Stimulated activated CD4-positive, alpha-beta T cell treated with anti-CD3 and anti-CD28 coated beads, Interleukin-4, amount 100 ng/mL, for 4 hours (primary cell): ENCODE measurements at places on chromosomes 1 and 21.

GRCh38 chr1:224528900-224529299 is 87.2 kb upstream of the CNIH3 start:
- no peak for DNase-seq

- DNase-seq: no peak
Measured at GRCh38 chr21:16134134-16134533, 404.4 kb downstream of the USP25 start.

- no peak for DNase-seq
Measured at GRCh38 chr21:45562402-45562801, 20.2 kb upstream of the SLC19A1 start.

DNA sequence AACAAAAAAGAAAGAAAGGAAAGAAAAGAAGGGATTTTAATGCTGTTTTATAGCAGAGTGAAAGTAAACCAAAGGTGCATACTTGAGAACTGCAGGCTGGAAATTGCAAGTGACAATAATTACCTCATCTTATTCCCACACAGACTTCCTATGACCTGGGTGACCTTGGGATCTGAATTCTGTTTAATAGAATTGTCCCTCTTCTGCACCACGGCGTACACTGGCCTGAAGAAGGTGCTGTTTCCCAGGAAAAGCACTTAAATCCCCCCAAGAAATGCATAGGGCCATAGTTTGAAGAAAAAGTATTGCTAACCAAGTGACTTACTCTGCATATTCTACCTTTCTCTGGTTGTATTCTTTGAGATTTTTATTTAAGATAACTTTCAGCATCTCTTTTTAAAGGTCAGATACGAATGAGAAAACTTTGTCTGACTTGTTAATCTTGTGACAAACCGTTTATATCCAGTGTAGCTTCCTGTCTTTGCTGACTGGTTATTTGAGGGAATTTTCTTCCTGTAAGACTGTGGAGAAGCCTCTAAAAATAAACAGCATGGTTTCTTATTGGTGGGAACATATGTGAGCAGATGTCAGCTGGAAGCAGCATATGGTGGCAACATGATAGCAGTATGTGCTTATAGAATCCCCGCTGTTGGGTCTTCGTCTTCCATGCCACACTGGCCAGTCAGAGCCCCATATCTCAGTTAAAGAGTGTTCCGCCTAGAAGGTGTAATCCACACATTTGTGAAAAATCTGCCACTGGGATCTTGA is 16.3 kb downstream of the TGFB2 start:
- DNase-seq: no peak

- peak; percentile 35 for DNase-seq
Measured at GRCh38 chr1:12594966-12595756, 22.8 kb downstream of the DHRS3 start.

DNA sequence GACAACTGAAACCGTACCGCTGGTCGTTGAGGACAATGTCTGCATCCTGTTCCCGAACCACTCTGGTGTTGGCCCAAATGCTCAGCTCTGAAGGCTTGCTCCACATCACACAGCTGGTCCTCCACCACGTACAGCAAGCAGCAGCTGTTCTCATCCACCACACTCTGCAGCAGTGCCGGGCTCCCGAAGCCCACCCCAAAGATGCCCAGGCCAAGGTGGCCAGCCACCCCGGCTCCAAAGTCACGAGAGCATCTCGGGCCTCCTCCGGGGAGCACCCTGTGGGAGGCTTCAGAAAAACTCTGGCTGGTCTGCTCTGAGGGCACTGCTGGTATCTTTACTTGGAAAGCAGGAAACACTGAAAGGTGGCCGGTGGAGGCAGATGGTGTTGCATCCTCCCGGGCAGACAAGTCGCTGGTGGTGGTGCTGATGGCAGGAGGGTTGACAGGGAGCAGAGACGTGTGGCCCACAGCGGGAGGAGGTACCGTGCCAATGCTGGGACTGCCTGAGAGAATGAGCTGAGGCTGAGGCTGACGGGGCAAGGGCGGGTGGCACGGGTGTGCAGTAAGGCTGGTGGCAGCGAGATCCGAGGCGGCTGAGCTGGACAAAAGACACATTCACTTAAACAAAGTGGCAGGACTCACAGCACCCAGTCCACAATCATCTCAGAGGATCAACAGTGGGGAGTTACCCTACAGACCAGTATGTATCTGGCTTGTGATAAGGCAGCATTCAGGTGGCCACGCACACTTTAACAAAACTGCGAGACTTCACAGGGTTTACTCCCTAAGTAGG is 6.5 kb upstream of the CCDC27 start:
- no peak for DNase-seq

GRCh38 chr1:26991310-26992116 is 2.0 kb upstream of the TRNP1 start:
- no peak for DNase-seq
